B cell (primary cell): ENCODE measurements at places on chromosomes 6 and 20.

DNA sequence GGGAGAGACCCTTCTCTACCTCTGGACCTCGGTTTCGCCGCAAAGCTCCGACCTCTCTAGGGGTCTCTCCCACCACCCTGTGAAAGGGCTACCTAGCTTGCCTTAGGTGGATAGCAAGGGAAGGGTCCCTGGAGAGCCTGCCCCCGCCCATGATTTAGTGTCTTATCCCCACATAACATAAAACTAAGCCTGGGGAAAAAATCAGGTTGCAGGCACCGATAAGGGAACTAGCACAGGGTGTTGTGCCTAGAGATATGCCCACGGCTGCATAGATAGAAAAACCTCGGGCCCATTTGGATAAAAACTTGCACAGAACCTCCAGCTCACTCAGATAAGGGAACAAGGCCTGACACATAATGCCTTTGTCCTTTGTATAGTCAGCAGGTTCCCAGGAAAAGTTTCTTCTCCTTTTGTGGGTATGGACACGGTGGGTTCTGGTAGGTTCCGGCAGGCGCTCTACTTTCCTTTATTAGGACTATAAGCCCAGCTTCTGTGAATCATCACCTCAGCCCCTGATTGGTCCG is 846 bp downstream of the ZSCAN31 start:
- DNase-seq = no peak

GRCh38 chr6:147397306-147397705 is 111.2 kb upstream of the SAMD5 start:
- DNase-seq = no peak

DNA sequence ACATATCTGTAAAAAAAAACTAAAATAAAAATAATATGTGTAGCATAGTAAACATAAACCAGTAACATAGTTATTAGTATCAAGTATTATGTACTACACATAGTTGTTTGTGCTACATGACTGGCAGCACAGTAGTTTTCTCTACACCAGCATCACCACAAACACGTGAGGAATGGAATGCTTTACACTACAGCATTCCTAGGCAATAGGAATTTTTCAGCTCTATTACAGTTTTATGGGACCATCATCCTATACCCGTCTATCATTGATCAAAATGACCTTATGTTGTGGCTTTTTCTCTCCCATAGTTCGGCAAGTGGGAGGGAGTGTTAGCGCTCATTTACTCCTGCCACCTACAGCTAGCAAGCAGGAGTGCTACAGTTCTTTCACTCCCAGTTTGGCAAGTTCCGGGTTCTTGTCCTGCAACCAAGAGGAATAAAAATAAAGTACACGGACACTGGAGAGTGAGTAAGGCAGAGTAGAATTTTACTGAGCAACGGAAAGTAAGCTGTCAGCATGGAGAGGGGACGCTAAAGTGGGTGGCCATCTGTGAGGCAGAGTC is 196.8 kb upstream of the HSF2 start:
- DNase-seq = no peak

- DNase-seq = peak; percentile 75
These were observed 9.7 kb downstream of the BACH2 start for GRCh38 chr6:90286884-90287488.

- DNase-seq = no peak
These were observed 203.3 kb upstream of the IMPG1 start for GRCh38 chr6:76275746-76276145.

GRCh38 chr6:100346203-100346602 is 118.5 kb downstream of the SIM1 start:
- DNase-seq = no peak

- no peak for DNase-seq
These were observed 1.8 kb upstream of the TGM3 start for GRCh38 chr20:2293971-2294370.

DNA sequence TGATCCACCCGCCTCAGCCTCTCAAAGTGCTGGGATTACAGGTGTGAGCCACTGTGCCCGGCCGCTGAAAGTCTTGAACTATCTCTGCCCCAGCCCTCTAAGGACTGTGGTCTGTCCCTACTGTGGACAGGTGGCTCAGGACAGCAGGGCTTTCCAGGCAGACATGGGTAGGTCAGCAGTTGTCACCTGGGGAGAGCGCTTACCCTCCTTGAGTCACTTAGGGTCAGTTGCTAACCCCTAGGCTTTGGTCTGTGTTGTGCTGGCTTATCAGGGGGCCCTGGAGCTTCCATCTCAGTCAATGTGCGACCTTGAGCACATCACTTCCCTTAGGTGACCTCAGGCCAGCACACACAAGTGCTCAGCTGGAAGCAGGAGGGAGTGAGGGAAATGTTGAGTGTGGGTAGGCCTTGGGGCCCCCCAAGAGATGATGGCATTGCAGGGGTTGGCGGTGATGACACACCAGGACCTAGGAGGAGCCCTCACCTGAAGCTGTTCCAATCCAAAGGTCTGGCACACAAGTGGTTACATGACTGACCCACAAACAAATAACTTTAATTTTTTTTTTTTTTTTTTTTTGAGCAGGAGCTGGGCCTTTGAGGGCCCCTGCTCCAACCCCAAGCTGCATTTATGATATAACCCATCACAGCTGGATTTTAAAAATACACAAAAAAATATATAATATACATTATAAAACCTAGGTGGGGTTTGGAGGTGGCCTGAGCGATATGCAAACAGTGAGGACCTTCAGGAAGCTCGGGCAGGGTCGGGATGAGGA is 5.1 kb downstream of the RPL10A start:
- DNase-seq = no peak

DNA sequence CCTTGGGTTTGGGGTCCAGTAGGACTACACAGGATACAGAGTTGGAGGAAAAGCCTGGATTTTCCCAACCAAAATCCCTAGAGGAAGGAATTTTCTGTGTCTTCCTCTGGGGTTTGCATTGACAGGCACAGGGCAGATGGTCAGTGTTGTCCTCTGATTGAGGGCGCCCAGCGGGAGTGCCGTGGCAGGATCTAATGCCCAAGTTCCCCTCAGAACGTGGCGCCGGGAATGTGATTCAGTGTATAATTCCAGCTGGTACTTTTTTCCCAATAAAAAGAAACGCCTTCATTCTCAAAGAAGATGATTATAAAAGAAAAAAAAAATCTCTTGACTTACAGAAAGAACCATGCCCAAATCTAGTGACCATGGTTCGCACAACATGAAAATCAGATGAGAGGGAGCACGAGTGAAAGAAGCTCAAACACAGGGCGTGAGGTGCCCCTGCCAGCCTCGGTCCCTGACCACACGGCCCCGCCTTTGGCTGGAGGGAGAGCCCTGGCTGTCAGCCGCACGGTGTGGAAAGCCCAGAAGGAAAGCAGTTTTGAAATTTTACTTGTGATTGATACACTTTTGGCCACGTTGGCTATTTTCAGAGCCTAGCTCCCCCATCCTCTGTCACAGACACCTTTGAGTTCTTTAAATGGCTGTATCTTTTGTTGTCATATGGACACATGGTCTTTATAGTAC is 31.6 kb downstream of the VEGFA start:
- no peak for DNase-seq

- DNase-seq = no peak
These were observed 198.5 kb downstream of the TBXT start for GRCh38 chr6:165969184-165969583.

GRCh38 chr6:150478656-150479545 is 110.1 kb downstream of the IYD start:
- DNase-seq = no peak
